ENCODE measurements at places on chromosomes 2 and 18.

DNA sequence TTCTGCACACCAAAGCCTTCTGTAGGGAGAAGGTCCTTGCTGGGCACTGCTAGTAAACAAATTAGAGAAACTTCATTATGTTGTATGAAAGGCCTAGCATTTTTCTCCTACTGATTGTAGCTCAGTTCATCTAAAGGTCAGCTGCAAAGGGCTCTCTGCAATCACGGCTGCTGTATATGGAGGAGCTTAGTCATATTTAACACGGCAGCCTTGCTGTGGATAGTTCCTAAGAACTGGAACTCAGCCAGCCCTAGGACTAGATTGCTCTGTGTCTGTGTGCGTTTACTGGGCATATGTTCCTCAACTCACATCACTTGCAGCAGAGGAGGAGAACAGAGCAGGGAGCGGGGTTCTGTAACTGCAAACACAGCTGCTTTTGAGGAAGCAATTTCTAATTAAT, 1103.9 kb upstream of the KLHL29 start:
- H3K27me3 ChIP-seq: no peaks in the 10 kb centered on the region
- H3K36me3 ChIP-seq: no peaks in the 10 kb centered on the region
- H3K27ac ChIP-seq: no peak overlapping the region
- no peak overlapping the region for H3K4me3 ChIP-seq
- DNase-seq: no peak
- no peaks in the 10 kb centered on the region for H3K4me1 ChIP-seq

GRCh38 chr2:43134571-43134889, 91.9 kb downstream of the ZFP36L2 start:
- H3K36me3 ChIP-seq: no peaks in the 10 kb centered on the region
- H3K4me1 ChIP-seq: 0 out of 2 replicates have a peak, but pooled peaks cover 4% of the 10 kb centered on the region
- H3K27ac ChIP-seq: no peak overlapping the region

DNA sequence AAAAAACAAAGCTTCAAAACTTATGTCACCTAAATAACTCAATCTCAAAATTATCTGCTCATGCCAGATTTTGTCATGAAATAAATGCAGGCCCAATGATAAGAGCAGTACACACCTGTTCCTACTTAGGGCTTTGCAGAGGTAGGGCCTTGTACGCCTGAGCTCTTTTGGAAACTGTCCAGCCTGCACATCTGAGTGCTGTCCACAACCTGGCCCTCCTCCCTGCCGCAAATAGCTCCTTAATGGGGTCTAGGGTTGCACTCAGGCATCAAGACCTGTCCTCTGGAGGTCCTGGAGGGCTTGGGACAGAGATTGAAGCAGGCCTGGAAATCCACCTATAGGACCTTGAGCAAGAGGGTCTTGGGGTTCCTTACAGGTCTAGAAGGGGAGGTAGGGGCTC, 115.4 kb upstream of the CCDC195 start:
- H3K4me3 ChIP-seq: no peak overlapping the region
- no peaks in the 10 kb centered on the region for H3K4me1 ChIP-seq

DNA sequence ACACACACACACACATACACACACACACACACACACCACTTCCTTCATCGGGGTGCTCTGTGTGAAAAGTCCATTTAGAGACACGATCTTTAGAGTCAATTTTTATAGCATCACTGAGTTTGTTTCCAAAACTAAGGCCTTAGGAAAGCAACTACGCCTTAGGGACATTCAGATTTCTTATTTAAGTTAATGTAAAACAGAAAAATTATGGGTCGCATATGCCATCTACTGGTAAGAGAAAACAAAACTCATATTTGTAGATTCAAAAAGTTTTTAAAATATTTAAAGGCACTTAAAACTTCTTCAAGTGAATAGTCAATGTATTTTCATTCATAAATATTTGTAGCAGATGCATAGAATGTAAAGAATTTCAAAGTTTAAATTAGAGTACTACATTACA, 166.2 kb downstream of the ATAD2B start:
- H3K27ac ChIP-seq: no peak overlapping the region
- no peak for DNase-seq
- H3K27me3 ChIP-seq: no peaks in the 10 kb centered on the region
- H3K36me3 ChIP-seq: no peaks in the 10 kb centered on the region
- H3K4me3 ChIP-seq: no peak overlapping the region
- H3K4me1 ChIP-seq: 0 out of 2 replicates have a peak, but pooled peaks cover 1% of the 10 kb centered on the region

GRCh38 chr2:198595721-198596120, 791.3 kb downstream of the PLCL1 start:
- H3K36me3 ChIP-seq: no peaks in the 10 kb centered on the region
- H3K27ac ChIP-seq: no peak overlapping the region
- DNase-seq: no peak
- H3K27me3 ChIP-seq: no peaks in the 10 kb centered on the region

GRCh38 chr18:28007841-28008240, 169.1 kb downstream of the CDH2 start:
- no peak for DNase-seq
- no peaks in the 10 kb centered on the region for H3K27me3 ChIP-seq
- no peak overlapping the region for H3K4me3 ChIP-seq
- no peaks in the 10 kb centered on the region for H3K4me1 ChIP-seq
- H3K27ac ChIP-seq: no peak overlapping the region

All from iPS DF 6.9 (cell line).